Thoracic aorta (tissue), 2 donors: ENCODE measurements at places on chromosomes 4 and X.

- no peak for DNase-seq
These were observed 275.9 kb downstream of the GPC3 start for GRCh38 chrX:133709501-133709900.

DNA sequence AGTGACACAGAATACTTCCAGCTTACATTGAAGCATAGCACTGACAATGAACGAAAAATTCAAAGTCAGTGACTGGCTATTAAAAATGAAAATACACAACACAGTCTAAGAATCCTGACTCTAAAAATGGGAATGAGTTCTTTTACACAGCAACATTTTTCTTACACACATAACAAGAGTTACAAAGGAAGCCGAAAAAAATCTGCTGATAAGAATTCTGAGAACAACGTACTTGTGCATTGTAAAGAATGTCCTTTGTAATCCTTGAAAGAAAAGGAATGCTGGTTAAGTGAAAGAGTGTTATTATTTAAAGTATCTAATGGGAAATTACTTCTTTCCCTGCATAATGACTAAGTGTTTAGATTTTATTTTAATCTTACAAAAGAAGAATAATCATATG, 199.4 kb downstream of the PRDM5 start:
- no peak for DNase-seq

GRCh38 chr4:144705601-144706590, 59.9 kb downstream of the HHIP start:
- no peak for DNase-seq

DNA sequence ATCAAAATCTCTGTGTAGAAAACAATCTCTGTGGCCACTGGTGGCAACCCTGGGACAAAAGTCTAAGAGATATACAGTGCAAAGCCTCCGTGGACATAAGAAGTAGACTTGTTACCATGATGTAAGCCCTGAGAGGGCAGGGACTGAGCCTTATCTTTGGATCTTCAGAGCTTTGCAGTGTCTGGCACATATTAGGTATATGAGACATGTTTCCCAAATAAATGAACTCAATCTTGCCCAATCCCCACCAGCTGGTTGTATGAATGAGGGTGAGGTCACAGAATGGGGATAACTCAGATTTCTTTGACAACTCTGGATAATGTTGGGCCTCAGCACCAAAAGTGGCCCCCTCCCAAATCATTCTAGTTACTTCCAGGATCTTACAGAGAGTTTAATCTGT, 511.4 kb upstream of the DIPK2B start:
- no peak for DNase-seq

DNA sequence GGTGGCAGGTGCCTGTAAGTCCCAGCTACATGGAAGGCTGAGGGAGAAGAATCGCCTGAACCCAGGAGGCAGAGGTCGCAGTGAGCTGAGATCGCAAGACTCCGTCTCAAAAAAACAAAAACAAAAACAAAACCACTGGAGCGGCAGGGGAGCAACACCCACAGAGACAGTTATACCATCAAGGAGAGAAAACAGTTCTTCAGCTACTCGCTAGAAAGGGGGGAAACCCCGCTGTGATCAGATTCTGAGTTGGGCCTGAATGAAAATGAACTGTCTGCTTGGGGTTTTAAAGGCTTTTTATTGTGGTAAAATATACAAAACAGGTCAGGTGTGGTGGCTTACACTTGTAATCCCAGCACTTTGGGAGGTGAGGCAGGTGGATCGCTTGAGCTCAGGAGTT, 16.8 kb upstream of the IRAK1 start:
- no peak for DNase-seq

DNA sequence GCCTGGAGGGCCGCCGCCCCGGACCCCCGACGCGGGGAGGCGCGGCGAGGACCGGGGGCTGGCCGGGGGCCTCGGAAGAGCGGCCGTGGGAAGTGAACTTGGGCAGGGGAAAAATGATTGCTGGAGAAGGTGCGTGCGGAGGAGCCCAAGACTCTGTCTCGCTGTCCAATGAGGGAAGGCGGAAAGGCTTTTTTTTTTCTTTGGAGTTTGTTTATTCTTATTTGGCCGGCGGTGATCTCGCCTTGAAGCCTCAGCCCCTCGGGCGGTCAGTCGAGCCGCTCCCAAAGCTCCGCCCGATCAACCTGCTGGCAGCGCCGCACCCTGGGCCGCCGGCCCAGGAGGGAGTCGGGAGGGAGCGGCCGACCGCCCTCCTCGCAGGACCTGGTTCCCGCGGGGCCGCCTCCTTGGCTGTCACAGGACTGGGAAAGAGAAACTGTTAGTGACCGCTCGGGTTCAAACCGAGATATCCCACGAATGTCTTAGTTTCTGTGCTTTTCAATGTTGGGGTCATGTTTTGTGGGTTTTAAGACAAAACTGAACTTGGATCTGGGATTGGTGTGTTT, 2.5 kb downstream of the CPEB2 start:
- peak; percentile 58 for DNase-seq

GRCh38 chr4:6410068-6410467, 62.3 kb downstream of the PPP2R2C start:
- DNase-seq: no peak

GRCh38 chr4:110287130-110287529, 88.7 kb upstream of the ELOVL6 start:
- no peak for DNase-seq

GRCh38 chr4:105894660-105895582, at the start of gene NPNT:
Gene NPNT, plus strand, starts transcription at chr4:105895471. Its CDS starts 182 bp downstream, at chr4:105895653.
- no peak for DNase-seq

- DNase-seq: no peak
These were observed 162.7 kb upstream of the GALNTL6 start for GRCh38 chr4:171650543-171650942.

DNA sequence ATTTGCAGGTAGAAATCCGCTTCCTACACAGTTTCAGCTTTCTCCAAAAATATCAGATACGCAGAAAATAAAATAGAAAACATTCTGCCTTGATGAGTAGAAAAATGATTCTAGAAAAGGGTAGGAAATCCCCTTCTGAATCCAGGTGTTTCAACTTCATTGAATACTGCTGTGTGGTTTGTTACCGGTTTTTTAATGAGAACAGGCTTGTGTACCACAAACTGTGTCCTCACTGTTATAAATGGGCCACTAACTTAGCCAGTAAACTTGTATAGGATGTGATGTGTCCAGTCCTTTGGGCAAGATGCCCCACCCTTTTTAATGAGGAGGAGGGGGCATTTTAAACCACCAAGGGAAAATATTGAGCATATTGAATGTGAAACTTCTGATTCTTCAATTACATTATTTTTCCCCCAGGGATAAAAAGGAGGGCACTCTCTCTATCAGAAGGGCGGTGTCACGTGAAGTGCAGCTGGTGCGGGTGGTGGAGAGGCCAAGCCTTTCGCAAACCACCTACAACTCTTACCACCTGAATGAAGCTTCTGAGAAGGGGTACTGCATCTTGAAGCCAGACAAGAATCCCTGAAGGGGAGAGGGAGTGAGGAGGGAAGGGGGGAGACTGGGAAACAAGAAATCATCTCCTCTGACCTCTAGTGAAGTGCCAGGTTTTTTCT, 4.5 kb downstream of the CXXC4 start:
- no peak for DNase-seq

DNA sequence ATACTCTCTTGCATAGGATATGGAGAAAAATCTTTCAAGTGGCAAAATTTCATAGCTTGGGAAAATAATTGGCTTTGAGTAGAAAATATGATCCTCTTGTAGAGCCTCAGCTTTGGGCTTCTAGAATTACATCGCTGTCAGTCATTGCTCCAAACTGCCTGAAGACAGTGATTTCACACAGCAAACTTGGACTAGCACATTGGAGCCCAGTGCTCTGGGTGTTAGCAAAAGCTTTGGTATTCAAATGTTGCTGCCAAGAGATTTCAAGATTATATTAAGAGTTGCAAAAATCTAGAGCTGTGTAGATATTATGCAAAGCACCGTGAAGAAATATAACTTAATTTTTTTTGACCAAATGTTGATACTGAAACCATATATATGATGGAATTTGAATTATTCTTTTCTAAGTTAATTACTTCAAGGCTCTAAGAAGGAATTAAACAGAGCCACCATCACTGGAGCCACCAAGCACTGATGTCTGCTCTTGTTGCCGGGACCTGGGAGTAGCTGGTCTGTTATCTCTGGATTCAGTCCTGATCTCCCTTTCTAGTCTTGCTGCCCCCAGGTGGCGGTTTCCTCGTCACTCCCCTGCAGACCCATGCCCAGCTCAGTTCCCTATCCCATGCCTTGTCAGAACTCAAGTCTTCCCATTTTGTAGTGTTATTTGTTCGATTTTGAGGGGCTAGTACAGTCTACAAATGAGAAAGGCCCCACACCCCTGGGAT, 260.7 kb upstream of the SFRP2 start:
- no peak for DNase-seq

DNA sequence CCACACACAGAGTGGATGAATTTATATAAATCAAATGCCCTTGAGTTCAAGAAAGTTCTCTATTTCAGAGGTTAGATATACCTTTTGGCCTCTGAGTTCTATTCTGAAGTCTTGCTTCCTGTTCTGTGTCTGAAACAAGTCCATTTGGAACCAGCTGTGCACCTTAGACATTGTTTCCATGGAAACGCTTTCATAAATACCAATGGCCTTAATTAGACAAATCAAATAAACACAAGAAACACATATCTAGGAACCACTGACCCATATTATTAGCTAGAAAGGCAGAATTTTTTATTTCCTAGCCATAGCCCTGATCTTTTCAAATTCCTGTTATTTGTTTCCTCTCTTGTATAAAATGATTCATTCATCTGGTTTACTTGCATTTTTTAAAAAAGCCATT, 8.4 kb upstream of the C4orf54 start:
- no peak for DNase-seq

DNA sequence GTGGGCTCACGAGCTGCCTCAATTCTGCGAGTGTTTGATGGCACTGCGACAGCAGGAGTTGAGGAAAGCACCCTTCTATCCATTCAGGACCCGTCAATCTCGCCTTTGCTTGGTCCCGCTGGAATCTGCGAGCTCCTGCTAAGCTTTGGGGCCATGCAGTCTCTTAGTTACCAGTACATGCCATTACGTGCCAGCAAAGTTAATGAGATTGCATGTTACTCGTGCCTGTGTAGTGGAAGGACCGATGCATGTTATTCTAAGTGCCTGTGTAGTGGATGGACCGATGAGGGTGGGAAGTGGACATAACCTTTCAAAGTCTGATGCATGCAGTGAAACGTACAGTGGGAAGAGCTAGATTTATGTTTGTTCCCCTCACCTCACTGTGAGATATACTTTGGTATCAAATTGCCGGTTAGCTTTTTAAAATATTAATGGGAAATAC, 569 bp downstream of the RPS3A start:
- no peak for DNase-seq

DNA sequence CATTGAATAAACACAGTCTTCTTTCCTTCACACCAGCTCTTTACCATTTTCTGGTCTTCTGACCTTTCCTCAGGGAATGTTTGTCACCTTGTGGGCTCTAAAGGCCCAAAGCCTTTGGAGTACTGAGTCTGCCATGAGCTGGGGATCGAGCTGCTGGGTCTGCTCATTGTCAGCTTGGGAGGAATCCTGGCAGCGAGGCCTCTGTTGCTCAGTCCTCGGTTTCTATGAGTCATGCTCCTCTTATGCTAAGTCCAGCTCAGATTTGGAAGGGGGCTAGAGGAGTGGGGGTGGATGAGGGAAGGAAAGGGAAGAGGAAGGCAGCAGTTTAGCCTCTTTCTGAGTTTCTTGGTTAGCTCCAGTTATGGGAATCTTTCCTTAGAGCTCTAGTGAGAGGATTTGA, 31.1 kb downstream of the NHSL2 start:
- no peak for DNase-seq

- DNase-seq: no peak
These were observed 15.8 kb upstream of the MAGEA4 start for GRCh38 chrX:151896734-151897474.

- DNase-seq: no peak
These were observed 94.6 kb upstream of the GALNT7 start for GRCh38 chr4:173073939-173074500.

DNA sequence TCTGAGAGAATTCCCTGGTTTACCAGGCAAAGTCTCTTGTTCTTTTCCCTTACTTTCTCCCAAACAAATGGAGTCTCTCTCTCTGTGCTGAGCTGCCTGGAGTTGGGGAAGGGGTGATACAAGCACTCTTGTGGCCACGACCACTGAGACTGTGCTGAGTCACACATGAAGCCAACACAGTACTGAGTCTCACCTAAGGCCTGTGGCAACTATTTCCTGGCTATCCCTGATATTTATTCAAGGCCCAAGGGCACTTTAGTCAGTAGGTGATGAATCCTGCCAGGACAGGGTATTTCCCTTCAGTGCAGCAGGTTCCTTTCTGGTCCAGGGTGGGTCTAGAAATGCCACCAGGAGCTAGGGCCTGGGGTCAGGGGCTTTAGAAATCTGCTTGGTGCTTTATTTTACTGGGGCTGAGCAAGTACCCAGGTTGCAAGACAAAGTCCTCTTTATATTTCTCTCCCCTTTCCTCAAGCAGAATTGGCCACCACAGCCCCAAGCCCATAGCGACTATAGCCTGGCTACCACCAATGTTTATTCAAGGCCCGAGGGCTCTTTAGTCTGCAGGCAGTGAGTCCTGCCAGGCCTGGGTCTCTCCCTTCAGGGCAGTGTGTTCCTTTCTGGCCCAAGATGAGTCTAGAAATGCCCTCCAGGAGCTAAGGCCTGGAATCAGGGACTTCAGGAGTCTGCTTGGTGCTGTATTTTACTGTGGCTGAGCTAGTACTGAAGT, 10.5 kb downstream of the ARL13A start:
- DNase-seq: no peak

GRCh38 chr4:1839282-1839681, 16.7 kb downstream of the LETM1 start:
- DNase-seq: no peak

DNA sequence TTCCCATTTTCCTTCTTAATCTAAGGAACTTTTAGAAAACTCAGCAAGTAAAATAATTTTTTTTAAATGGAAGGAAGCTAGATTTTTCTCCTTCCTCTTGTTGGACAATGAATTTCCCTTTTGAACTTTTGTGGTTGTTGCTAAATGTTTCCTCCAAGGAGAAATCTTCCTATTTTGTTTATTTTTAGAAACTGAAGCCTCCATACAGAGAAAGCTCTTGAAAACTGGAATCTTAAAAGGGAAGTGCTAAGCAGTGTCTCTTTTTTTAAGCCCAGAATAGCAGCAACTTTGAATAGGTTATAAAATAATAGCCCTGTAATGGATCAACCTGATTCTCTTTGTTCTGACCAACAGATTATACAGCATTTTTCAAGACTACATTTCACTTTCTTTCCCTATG, 15.1 kb upstream of the DCLK2 start:
- no peak for DNase-seq

- DNase-seq: no peak
These were observed 56.8 kb downstream of the SEPSECS start for GRCh38 chr4:25103418-25103817.

DNA sequence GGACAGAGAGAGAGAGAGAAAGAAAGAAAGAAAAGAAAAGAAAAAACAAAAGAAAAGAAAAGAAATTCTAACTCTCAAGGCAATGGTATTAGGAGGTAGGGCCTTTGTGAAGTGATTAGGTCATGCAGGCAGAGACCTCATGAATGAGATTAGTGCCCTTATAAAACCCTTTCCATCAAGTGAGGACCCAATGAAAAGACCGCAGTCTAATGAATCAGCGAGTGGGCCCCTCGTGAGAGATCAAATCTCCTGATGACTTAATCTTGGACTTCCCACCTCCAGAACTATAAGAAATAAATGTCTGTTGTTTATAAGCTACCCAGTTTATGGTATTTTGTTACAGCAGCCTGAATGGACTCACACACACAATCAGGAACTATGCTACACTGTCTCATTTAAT, 16.9 kb downstream of the AASDH start:
- no peak for DNase-seq
